ENCODE measurements at places on chromosomes 2 and 18. TPM values are rescaled to one million over a fixed set of nuclear protein-coding genes. Genes with fewer than 3 reads are reported as not detected.

Gene SLC5A7
- total RNA-seq = not detected

Gene ABCB11
- total RNA-seq = 0.44 TPM

Gene ZNF512
- total RNA-seq = 28.0 TPM

DNA sequence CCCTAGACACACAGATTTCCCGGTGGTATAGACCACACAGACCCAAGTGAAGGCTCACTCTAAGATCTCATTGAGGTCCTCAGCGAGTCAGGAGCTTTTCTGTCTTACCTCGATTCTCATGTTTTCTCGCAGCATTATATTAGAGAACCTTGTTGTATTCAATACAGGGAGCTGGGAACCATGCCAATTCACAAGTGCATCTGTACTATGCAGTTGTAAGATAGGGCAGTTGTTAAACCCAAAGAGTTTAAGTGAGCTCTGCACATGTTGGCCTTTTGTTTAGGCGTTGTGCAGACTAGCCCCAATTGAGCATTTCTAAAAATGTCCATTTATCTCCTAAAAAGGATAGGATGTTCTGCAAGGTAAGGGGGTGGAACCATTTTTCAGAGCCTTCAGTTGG, 59.6 kb downstream of the FEZ2 start:
- no peaks in the 10 kb centered on the region for H3K27me3 ChIP-seq
- peaks cover 60% of the 10 kb centered on the region for H3K4me1 ChIP-seq
- no peak overlapping the region for H3K4me3 ChIP-seq
- H3K36me3 ChIP-seq = peaks cover 45% of the 10 kb centered on the region

Gene CPS1
- 0.88 TPM for total RNA-seq

- H3K27me3 ChIP-seq = peaks cover 1% of the 10 kb centered on the region
- H3K36me3 ChIP-seq = no peaks in the 10 kb centered on the region
- no peak overlapping the region for H3K27ac ChIP-seq
- no peak overlapping the region for H3K4me3 ChIP-seq
- DNase-seq = no peak
Observed at GRCh38 chr2:42073739-42074503, 26.1 kb downstream of the PKDCC start.

- no peak overlapping the region for H3K4me3 ChIP-seq
- H3K27me3 ChIP-seq = no peaks in the 10 kb centered on the region
- no peaks in the 10 kb centered on the region for H3K4me1 ChIP-seq
- peak; percentile 3 for DNase-seq
Observed at GRCh38 chr2:38185012-38185491, 109.1 kb upstream of the CYP1B1 start.

- H3K36me3 ChIP-seq = peaks cover 10% of the 10 kb centered on the region
- H3K4me3 ChIP-seq = no peak overlapping the region
- DNase-seq = no peak
Observed at GRCh38 chr2:69489793-69490192, 52.6 kb upstream of the NFU1 start.
